SJSA1 (cell line): ENCODE measurements at places on chromosomes 3 and 15.
A peak's percentile ranks its signal among the peaks of the same experiment; 100 is the strongest.

- DNase-seq = no peak
Observed at GRCh38 chr3:23831517-23832394, 26.0 kb downstream of the UBE2E1 start.

DNA sequence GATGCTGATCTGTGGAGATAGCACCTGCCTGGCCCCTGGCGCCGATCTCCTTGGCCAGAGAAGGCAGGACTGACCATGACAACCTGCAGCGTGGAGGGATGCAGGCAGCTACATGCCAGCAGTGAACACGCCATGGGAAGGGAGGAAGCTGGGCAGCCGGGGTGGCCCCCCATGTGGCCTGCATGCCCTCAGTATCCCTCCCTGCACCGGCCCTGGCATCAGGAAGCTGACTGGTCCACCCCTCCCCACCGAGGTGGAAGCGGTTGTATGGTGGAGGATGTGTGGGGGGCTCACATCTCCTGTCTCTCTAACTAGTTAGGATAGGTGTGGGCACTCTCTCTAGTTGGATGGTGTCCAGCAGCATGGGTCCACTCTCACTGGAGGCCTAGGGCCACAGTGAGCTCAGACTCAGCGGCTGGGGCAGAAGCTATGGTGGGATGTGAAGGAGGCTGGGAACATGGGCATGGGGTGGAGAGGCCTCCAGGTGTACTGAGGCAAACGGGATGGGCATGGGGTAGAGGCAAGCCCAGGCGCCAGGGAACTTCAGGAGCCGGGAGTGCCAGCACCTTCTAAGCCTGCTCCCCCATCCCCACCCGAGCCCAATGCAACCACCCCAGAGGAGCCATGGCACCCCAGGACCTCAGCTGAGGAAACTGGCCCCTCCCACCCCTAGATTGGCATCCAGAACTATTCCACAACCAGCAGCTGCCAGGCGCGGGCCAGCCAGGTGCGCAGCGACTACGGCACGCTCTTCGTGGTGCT lies 1.8 kb upstream of the ABTB1 start:
- no peak for DNase-seq

GRCh38 chr15:58569455-58569854 lies 137.7 kb downstream of the LIPC start:
- no peak for DNase-seq

- no peak for DNase-seq
Observed at GRCh38 chr15:68252925-68253534, 23.5 kb upstream of the CLN6 start.

GRCh38 chr3:81300324-81300927 lies 461.0 kb downstream of the GBE1 start:
- no peak for DNase-seq

- no peak for DNase-seq
Observed at GRCh38 chr3:141739731-141740130, 1.6 kb downstream of the RNF7 start.

DNA sequence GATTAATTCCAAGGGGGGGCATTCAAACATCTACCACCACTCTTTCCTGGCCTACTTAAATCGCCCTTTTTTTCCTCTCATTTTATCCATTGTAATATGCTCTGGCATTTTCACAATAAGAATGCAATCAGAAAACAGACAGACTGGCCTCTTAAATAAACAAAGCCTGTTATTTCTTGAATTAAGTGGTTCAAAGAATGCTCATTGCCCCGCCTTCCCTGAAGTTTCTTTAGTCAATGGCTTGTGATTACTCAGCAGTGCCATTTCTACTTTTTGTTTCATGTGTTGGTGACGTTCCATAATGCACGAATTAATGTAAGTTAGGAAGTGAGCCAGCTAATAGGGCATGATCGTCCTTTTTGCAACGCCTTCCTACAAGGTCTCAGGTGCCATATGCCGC lies 68.0 kb downstream of the FBN1 start:
- peak; percentile 78 for DNase-seq

GRCh38 chr3:23805633-23806533 lies at the start of gene UBE2E1:
Gene UBE2E1, plus strand, starts transcription at chr3:23805955. Its CDS starts 1,315 bp downstream, at chr3:23807270.
- peak; percentile 23 for DNase-seq

DNA sequence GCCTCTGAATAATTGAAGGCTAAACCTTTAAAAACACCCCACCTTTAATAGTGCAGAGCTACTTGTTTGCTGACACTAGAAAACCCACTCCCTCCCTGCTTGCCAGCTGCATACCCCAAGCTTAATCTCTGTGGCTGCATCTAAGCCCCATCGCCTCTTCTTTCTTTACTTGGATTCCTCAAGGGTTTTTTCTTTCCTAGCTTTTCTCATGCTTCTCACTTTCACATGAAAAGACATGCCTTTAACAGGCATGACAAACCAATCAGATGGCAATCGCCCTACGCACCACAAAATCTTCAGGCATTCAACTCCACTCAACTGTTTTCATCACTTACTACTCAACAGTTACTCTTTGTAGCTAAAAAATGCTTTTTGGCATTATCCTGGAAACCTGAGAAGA lies 77.5 kb downstream of the PLD1 start:
- no peak for DNase-seq

GRCh38 chr3:13709706-13710105 lies 160.8 kb downstream of the FBLN2 start:
- no peak for DNase-seq

- no peak for DNase-seq
Observed at GRCh38 chr3:13085081-13085845, 12.0 kb upstream of the IQSEC1 start.

DNA sequence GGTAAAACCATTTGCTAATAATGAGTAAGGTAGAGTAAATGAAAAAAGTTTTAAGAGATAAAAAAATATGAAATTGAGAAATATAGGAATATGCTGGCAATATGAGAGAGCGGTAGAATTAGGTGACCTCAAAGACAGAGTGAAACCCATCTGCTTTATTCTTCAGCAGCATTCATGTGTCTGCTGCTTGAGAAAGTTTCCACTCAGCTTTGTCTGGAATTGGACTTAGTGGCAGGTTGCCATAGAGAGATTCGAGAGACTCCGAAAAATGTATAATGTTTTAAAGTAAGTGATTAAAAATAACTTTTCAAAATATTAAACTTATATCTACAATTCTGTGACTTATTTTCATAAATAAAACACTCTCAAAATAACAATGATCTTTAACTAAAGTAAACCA lies 5.0 kb downstream of the SUCNR1 start:
- no peak for DNase-seq

DNA sequence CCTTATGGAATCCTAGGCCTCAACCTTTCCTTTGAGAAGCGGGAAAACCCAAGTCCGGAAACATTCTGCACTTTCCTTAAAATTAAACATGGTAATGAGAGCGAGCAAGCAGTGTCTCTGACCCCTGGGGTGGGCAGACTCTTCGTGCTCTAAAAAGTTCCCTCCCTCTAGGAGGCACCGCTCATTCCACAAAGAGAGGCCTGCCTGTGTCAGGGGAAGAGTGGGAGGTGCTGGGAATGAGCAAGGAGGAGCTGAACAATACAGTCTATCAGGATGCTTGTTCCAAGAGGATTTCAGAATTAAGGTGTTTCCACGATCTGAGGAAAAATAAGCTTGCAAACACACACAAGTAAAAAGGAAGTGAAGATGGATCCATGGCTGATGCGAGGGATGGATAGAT lies 6.0 kb upstream of the RLBP1 start:
- no peak for DNase-seq

DNA sequence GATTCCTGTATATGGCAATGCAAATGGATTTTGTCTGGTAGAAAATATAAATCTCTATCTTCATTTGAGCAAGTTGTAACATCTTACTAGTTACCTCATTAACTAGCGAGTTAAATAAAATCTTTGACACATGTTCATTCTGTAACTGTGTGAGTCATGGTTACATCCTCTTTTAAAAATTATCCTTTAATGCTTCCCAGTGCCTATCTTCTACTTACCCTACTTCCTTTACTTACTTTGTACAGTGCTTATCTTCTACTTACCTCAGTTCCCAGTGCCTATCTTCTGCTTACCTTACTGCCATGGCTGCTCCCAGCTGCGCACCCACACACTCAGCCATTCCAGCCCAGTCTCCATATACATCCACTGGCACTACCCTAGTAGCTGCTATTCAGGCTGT lies 71.9 kb upstream of the GOLGA8B start:
- DNase-seq = no peak

DNA sequence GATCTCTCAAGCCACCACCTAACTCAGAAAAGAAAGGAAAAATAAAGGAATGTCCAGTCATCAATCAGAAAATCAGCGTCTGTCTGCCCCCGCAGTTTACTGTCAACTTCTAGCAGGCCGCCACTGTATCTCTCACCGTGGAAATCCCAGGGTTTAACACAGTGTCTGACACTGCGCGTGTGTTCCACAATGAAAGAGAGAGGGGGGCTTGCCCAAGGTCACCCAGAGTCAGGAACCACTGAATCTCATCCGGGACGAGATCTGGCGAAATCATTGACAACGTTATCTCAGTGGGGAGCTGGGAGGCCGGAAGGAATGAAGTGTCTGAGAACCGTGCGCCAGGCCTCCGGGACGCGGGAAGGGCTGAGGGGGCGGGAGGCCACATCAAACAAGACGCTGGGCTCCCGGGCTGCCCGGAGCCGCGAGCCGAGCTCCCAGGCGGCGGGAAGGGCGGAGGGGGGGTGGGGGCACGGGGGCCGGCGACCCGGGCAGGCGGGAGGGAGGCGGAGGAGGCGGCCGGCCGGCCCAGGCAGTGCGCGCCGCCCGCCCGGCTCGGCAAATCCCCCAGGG lies 2.2 kb upstream of the HES1 start:
- DNase-seq = peak; percentile 73

- peak; percentile 40 for DNase-seq
Observed at GRCh38 chr3:88149101-88149508, 654 bp upstream of the C3orf38 start.

GRCh38 chr3:52574056-52574965 lies 37.9 kb downstream of the UQCC5 start:
- DNase-seq = no peak

GRCh38 chr3:120081719-120082118 lies 12.5 kb downstream of the GSK3B start:
- DNase-seq = no peak

- DNase-seq = peak; percentile 67
Observed at GRCh38 chr15:55846116-55846707, 103.3 kb upstream of the PRTG start.

GRCh38 chr3:192170659-192171058 lies 556.7 kb downstream of the FGF12 start:
- no peak for DNase-seq

DNA sequence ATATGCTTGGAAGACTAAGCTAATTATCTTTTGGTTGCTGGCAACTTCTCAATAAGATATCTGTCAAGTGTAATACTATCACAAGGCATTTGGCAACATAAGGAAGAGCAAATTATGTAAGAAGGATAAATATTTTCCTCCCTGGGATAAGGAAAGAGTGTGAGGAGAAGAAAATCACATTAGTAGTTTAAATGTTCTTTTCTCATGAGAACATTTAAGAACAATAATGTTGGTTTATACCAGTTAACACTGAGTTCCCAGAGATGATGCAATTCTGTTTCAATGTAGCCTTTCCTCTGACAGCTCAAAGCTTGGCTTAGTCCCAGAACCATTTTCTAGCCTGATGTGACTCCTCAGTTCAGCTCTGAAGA lies 66.1 kb upstream of the NPHP3 start:
- DNase-seq = no peak

- DNase-seq = no peak
Observed at GRCh38 chr3:72791161-72791560, 57.1 kb downstream of the SHQ1 start.

DNA sequence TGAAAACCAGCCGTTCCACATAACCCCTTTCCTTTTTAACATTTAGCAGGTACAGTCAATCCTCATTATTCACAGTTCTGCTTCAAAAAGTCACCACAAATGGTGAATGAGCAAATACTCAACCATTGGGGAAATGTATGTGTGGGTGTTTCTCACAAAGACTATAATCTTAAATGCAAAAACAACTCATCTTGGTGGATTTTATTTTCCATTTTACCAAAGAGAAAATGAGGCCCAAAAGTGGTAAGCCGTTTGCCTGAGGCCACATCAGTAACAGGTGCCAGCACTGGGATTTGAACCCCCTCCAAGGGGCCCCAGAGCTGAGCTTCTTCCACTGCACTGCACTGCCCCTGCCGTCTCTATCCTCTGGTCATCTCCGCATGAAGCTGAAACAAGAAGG lies 208.8 kb downstream of the OSBPL10 start:
- DNase-seq = no peak

- no peak for DNase-seq
Observed at GRCh38 chr15:83132861-83133523, 25.5 kb downstream of the TM6SF1 start.

DNA sequence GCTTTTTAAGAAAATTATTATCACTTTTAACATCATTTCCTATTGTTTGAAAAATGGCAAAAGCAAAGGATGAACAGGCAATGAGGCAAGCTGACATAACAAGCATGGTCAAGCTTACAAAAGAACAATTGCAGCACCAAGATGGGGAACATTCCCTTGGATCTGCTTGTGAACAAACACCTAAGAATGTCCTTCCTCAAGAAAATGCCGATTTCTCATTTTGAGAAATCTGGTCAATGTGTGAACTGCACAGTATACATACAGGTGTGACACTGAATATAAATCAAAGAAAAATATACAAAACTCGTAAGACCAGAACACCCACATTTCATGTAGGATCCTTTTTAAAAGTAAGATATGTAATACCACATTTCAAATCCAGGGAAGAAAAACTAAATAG lies 58.9 kb downstream of the LRRFIP2 start:
- peak; percentile 29 for DNase-seq

GRCh38 chr3:11288786-11289637 lies 16.8 kb downstream of the ATG7 start:
- peak; percentile 51 for DNase-seq

DNA sequence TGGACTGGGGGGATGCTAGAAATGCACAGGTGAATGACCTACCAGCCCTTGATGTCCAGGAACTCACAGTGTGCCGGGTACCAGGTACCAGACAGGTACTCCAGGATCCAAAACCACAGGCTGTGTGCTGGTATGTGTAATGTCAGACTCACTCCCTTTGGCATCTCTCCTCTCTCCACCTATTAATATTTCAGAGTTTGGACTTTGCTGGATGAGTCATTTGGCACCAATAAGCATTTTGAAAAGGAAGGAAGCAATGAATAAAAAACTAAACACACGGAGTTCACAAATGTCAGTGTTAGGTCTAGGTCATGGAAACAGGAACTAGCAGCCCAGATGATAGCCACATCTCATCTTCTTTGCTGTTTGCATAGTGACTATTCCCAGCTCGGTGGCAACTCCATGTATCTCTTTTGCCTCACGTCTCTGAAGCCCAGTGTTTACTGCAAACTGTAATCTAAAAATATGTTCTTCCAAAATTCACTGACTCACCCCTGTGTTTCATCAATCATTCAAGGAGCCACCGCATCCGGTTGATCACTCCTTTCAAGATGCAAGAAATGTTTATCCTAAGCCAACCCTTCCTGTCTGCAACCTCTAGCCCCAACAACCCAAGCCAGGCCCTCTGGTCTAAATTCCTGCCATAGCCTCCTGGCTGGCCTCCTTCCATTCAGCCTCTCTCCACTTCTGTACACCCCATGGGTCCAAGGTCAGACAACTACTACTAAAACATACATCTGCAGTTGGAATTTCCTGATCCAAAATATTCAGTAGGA lies 8.4 kb downstream of the ITGB5 start:
- peak; percentile 87 for DNase-seq

- DNase-seq = no peak
Observed at GRCh38 chr3:22969276-22969675, 233.9 kb upstream of the UBE2E2 start.
